ENCODE measurements at places on chromosomes 1 and 21.

DNA sequence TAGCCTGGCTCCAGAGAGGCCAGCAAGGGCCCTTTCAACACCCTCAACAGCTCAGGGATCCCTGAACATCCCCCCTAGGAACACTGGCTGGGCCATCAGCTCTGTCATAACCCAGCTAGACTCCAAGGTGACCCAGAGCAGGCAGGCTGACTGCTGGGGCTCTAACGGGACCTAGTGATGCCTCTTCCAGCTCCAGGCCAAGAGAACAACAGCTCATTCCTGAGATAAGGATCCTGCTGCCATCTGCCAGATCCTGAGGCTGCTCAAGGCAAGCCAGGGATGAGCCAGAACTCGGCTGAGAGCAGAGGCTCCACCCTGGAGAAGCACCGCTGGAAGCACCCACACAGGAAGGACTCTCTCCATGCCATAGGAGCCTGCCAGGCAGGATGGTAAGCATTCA, 2.0 kb downstream of the VSIG8 start:
- DNase-seq, result no peak

- DNase-seq, result no peak
Measured at GRCh38 chr1:42150651-42151050, 2.6 kb upstream of the GUCA2B start.

GRCh38 chr1:218558271-218558810, 213.2 kb downstream of the TGFB2 start:
- no peak for DNase-seq

GRCh38 chr1:6521536-6521935, 30.1 kb upstream of the PLEKHG5 start:
- DNase-seq, result no peak

DNA sequence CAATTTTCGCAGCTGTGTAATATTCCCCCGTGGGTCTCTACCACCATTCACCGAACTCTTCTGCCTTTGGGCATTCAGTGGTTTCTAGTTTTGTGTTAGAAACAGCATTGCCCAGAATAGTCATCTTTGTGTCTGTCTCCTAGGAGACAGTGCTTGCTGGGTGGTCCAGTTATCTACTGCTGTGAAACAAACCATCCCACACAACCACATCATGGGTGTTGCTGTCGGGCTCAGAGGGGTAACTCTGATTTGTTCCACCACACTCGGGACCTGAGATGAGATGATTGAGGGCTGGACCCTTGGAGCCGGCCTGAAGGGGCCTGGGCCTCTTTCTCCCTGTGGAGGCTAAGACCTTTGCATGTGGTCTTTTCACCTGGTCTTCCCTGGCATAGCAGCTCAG, 427.2 kb upstream of the VAMP3 start:
- DNase-seq, result no peak

GRCh38 chr1:222064388-222065211, 322.7 kb upstream of the DUSP10 start:
- DNase-seq, result no peak

- no peak for DNase-seq
Measured at GRCh38 chr1:88867743-88868521, 23.4 kb downstream of the GTF2B start.

DNA sequence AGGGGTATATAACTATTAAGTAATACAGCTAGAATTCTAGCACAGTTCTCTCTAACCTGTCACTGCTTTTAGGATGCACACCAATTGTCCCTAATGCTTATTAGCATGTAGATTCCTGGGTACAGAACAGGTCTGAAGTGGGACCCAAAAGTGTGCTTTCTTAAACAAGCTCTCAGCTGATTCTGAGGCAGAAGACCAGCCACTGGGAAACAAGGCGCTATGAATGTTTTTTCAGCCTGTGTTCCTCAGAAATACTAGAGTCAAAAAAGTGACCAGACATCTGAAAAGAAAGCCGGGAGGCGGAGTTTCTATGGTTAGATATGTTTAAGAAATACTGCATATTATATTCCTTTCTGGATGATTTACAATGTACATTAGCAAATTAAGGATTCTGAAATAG, 1.8 kb downstream of the PEF1 start:
- no peak for DNase-seq

Data from activated CD4-positive, alpha-beta T cell treated with anti-CD3 and anti-CD28 coated beads, Interleukin-2, amount 50 U/mL, for 24 hours (primary cell).